ENCODE measurements at places on chromosomes 2 and 18. TPM values are rescaled to one million over a fixed set of nuclear protein-coding genes. Genes with fewer than 3 reads are reported as not detected.
A peak's percentile ranks its signal among the peaks of the same experiment; 100 is the strongest.

Gene ZNF385B
- not detected for total RNA-seq

Gene TDRD15
- total RNA-seq: not detected

Gene SLC38A11
- not detected for total RNA-seq

DNA sequence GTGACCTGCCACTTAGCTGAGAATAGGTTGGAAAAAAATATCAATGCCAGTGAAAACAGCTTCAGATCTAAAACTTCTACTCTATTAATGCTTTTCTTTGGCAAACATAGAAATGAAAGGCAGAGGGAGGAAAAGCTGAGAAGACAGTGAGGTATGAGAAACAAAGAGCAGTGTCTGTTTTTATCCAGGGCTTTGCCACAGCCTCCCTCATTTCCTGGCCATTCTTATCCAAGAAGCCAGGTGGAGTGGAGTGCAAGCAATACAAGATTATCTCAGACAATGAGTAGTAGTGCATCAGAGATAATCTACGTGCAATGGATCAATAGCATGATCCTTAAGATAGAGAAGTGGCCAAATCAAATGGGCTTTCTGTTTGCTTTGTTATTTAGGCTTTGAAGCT, 808.7 kb upstream of the PIK3C3 start:
- DNase-seq: no peak

DNA sequence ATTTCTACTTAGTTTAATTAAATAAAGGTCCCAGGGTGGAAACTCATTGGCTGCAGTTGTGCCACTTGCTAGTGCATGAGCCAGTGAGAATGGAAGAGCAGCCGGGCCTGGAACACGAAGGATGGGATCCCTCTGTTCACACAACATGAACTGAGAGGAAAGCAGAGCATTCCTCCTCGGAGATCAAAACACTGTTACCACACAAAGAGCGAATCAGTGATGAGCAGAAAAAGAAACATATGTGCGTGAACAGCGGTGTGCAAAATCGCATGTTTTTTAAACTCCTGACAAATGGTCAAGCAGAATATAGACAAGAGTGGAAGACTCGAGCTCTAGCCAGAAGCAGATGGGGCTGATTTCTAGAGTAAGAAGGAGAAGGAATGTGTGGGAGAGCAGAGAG, 28.4 kb upstream of the ANKRD44 start:
- no peak for DNase-seq

DNA sequence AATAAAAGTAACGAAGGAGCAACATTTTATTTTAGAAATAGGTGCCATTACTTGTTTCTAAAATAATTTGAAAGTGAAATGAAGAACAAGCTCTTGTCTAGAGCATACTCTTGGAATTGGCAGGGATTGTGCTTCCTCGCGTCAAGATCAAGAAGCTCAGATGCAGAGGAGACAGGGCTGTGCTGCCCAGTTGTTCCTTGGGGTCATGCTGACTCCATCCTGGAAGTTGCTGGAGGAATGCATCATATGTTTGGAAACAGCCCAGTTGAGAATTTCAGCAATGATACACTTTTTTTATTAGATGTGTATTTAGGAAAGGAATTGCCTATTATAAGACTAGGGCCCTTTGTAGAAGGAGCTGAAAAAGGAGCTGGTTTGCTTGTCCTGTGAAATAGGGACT, 17.2 kb downstream of the LTBP1 start:
- no peak for DNase-seq

- DNase-seq: no peak
Observed at GRCh38 chr2:235463893-235464292, 29.9 kb upstream of the AGAP1 start.

GRCh38 chr2:1915196-1915595, 170.9 kb upstream of the PXDN start:
- DNase-seq: no peak

DNA sequence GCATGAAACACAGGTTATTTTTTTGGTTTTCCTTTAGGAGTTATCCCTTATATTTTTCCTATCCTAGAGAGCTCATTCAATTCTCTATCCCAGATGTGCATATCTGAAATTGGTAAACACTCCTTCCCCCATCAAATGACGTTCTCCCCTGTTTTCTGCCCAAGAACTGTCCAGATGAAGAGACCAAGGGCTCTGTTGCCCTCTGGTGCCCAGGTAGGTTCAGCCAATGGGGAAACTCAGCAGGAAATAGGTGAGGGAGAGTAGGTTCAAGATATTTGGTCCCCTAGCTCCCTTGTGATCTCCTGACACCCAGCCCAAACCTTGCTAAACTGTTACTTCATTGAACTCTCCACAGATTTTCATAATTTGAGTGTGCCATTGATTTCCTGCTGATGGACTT, 14.1 kb upstream of the INO80C start:
- no peak for DNase-seq

GRCh38 chr2:79985145-79985544, 319.4 kb downstream of the LRRTM1 start:
- no peak for DNase-seq

- DNase-seq: no peak
Observed at GRCh38 chr2:85772019-85772745, 18.4 kb downstream of the ATOH8 start.

DNA sequence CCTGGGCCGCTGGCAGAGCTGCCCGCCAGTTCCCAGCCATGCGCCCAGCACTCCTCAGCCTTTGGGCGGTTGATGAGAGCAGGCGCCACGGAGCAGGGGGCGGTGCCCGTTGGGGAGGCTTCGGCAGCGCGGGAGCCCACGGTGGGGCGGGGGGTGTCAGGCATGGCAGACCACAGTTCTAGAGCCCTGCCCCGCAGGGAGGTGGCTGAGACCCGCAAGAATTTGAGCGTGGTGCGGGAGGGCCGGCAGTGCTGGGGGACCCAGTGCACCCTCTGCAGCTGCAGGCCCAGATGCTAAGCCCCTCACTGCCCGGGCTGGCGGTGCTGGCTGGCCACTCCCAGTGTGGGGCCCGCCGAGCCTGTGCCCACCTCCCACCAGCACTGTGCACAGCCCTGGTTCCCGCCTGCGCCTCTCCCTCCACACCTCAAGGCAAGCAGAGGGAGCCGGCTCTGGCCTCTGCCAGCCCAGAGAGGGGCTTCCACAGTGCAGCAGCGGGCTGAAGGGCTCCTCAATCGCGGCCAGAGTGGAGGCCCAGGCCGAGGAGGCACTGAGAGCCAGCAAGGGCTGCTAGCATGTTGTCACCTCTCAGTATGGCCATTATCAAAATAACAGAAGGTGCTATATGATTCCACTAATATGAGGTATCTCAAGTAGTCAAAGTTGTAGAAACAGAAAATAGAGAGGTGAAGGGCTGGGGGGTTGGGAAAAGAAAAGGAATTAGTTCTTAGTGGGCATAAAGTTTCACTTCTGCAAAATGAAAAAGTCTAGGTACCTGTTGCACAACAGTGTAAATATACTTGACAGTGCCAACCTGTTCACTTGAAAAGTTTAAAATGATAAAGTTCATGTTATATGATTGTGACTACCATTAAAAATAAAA, 72.3 kb downstream of the SH3YL1 start:
- DNase-seq: no peak

- peak; percentile 62 for DNase-seq
Observed at GRCh38 chr2:224038049-224038829, 847 bp downstream of the SERPINE2 start.

GRCh38 chr2:99605036-99605435, 115.2 kb upstream of the REV1 start:
- no peak for DNase-seq
